ENCODE measurements at places on chromosomes 1 and 21.

DNA sequence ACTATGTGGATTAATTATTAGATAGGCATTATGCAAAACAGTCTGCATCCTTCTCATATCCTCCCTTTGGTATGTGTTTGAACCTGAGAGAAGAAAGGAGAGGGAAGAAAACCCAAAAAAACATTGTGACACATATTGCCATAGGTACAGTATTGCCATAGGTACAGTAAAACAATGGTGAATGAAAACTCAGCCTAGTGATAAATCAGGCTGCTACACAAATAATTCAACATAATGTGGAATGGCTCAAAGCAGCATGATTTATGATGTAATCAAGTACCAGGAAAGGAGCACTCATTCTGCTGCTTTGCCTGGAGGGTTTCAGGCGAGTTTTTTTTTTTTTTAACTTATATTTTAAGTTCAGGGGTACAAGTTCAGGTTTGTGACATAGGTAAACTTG, 213.9 kb upstream of the LYPLAL1 start:
- DNase-seq, result no peak

- DNase-seq, result peak; percentile 27
These were observed 32.9 kb downstream of the RASAL2 start for GRCh38 chr1:178126741-178127185.

GRCh38 chr1:152902636-152903035, 5.7 kb upstream of the IVL start:
- DNase-seq, result no peak

DNA sequence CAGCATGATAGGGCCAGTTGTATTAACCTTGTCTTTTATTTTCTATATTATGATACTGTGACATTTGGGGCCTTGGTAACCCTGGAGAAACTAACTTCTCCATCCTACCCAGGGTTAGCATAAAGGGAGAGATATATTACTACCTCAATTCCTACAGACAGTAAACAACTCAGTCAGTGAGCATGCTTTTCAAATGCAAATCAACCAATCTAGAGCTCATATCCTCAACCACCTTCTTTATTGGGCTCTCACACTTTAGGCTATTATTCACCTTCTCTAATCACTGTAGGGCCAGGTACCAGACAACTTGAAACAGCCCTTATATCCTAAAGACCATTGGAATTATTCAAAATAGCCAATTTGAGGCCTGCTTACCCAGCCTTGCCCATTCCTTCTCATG, 477.6 kb downstream of the PTPRC start:
- DNase-seq, result no peak

DNA sequence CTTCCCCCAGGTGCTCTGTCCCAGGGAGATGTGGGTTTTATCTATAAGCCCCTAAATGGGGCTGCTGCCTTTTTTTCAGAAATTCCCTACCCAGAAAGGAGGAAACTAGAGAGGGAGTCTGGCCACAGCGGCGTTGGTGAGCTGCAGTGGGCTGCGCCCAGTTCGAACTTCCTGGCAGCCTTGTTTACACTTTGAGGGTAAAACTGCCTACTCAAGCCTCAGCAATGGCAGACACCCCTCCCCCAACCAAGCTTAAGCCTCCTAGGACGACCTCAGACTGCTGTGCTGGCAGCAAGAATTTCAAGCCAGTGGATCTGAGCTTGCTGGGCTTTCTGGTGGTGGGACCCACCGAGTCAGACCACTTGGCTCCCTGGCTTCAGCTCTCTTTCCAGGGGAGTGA, 46.2 kb upstream of the PAPPA2 start:
- DNase-seq, result no peak

DNA sequence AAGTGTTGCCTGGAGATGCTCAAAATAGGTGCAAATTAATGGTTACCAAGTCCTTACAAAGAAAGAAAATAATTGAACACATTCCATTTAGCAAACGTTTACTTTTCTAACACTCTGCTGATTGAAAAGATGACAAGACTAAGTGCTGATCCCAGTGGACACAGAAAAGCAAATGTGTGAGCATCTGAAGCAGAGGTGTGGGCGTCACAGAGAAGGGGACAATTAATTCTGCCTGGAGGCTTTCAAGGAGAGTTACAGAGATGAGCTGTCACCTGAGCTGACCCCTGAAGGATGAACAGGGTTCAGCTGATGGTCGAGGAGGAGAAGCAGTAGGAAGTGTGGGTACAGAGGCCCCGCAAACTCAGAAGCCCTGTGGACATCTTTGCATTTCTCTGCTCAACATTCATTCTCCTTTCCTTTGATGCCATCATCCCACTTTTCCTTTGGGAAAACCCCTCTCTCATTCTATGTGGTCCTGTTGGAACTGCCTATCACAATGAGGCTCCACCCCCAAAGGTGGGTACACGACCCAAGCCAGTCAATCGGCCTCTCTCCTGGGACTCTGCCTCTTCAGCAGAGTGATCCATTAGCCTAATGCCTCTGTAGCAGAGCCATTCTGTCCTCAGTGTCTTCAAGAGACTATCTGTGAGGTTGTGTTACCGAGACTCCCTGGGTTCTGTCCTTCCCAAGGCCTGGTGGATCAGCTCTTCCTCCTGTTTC, 17.2 kb upstream of the PLA2G2E start:
- DNase-seq, result no peak

DNA sequence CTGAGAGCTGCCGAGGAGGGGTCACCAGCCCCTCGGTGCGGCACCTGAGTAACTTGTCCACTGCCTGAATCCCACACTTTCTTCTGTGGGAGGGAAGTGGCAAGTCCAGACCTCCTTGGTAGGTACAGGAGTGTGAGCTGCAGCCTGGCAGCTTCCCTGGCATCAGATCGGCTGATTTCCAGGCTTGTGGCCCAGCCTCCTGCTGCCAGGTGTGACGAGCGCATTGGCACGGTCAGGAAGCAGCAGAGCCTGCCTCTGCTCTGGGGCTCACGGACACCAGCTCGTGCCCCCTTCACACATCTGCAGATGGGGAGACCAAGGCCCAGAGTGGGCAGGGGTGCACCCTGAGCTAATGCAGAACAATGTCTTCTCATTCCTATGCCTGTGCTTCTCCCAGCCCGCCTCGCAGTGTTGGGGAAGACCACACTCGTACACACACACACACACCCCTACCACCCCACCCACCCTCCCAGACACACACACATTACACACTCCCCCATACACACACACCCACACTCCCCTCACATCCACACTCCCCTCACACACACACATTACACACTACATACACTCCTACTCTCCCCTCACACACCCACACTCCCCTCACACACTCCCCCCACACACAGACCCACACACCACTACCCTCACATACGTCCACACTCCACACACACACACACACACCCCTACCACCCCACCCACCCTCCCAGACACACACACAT, 33.1 kb upstream of the SELENON start:
- DNase-seq, result no peak

GRCh38 chr21:45413922-45414321, 9.0 kb downstream of the COL18A1 start:
- DNase-seq, result no peak

DNA sequence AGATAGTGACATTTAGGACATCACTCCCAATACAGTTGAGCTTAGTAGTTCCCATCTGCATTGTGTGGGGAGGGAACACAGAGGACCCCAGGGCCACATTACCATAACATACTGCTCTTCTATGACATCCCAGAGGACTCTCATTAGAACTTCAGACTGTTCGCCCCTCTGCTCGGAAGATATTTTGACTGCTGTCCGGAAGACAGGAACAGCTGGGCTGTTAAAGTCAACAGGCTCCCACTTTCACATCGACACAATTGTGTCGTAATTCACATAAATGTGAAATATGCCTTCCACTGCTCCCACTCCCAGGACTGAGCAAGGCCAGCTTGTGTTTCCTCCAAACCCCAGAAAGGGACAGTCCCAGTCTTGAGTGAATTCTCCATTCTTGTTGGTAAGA, 158.4 kb downstream of the SEC16B start:
- no peak for DNase-seq

GRCh38 chr1:95245029-95245428, 11.0 kb downstream of the RWDD3 start:
- DNase-seq, result no peak

DNA sequence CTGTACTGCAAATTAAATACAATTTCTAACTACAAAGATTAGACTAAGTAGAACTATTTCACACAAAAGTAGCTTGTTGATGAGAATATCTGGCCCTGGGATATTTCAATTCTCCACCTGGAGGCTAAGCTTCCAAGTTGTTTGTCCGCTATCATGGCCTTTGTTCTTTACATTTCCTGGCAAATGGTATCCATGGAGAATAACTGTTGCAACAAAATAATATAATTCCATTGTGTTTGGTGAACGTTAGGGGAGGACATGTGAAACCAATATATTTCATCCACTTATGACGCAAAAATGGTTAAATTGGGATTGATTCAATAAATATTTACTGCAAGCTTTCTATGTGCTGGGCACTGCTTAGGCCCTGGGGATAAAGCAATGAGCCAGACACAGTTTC, 565.4 kb downstream of the PTPRC start:
- DNase-seq, result no peak

GRCh38 chr1:48233666-48234485, 11.4 kb downstream of the SLC5A9 start:
- DNase-seq, result no peak

- DNase-seq, result no peak
These were observed at the start of gene FNDC10 for GRCh38 chr1:1599935-1600860. FNDC10 (minus strand) TSS chr1:1600135; CDS start chr1:1600015, 120 bp downstream.

- no peak for DNase-seq
These were observed 7.9 kb downstream of the MEF2D start for GRCh38 chr1:156492591-156493080.

- DNase-seq, result no peak
These were observed 242.2 kb upstream of the ADGRL2 start for GRCh38 chr1:81558291-81559076.

GRCh38 chr1:147717051-147717705, 43.2 kb downstream of the GJA5 start:
- no peak for DNase-seq

GRCh38 chr21:36207577-36208320, 51.1 kb downstream of the DOP1B start:
- no peak for DNase-seq

- peak; percentile 36 for DNase-seq
These were observed 2.4 kb downstream of the SPSB1 start for GRCh38 chr1:9294910-9295636.

- DNase-seq, result no peak
These were observed 513.2 kb downstream of the COL11A1 start for GRCh38 chr1:102595106-102595505.

DNA sequence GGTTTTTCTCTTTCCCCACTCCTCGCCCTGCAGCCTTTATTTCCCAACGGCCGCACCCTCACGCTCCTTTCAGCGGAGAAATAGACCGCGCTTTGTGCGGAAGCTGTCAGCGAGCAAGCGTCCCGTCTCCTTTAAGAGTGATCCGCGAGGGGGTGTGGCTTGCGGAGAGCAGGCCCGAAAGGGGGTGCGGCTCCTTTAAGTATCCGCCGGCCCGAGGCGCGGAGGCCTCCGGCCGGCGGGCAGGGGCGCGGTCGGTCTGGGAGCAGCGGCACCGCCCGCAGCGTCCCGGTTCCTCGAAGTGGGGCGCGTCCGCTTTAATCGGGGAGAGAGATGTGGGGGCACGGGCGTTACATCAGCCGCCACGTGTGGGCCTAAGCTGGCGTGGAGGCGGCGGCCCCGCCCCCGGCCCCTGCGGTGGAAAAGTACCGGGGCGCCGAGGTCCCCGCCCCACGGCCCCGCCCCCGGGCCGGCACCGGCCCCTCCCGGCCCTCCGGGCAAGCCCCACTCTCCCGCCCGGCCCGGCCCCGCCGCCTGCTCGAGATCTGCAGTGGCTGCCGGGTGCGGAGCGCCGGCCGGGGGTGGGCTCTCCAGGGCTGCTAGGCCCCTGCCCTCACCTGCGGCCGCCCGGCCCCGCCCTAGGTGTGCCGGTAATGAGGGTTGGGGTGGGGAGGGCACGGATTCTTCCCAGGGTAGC, 1.2 kb downstream of the SLC6A9 start:
- peak; percentile 69 for DNase-seq

DNA sequence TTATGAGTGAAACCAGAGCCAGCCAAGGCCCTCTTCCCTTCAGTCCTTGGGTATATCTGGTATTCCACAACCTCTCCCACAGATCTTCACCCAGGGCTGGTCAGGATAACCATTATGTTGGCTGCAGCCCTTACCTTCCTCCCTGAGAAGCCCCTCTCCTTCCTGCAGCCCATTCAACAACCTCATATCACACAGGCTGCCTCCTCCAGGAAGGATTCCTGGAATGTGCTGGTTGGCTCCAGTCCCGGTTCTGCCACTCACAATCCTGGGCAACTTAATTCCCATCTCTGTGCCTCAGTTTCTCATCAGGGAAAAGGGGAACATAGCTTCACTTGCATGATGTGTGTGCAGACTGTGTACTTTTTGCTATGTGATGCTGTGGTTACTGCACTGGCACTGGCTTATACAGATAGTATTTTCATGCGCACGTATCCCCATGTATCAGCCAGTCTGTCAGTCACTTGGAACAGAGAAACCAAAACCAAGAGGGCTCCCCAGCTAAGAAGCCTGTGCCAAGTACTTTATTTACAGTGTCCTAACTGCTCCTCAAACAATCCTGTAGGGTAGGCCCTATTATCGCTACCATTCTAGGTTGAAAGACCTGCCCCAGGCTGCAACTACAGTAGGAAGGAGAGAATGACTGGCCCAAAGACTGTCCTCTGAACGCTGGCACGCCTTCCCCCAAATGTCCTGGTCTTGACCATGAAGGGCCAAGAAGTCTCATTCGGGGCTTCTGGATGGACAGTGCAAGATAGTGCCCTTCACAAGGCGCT, 39.9 kb upstream of the PPP1R15B start:
- DNase-seq, result no peak

DNA sequence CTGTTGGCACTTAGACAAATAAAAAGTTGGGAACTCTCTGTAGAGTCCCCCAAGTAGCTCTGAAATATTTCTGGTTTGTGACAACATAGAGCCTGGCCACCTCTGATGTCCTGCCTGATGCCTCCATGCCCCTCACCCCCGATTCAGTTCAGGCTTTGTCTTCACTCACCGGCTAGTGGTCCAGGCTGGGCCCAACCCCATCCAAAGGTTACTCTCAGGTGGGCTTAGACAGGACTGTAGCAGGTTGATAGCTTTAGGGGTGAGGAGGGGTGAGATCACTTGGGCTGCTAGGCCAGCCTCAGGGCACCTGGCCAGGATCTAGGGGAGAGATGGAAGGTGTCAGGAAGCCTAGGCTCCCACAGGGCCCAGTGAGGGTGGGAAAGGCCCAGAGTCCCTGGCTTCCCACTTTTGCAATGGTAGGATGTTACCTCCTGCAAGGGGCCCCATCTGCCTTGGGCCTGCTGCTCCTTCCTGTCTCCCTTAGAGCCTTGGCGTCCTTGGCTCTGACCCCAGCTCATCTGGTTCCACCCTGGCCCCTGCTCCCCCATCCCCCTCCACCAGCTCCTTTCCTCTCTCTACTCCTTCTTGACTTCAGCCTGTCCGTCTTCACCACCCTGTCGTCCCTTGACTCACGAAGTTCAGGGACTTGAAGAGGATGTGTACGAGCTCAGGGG, 6.7 kb downstream of the EPS8L3 start:
- DNase-seq, result no peak

DNA sequence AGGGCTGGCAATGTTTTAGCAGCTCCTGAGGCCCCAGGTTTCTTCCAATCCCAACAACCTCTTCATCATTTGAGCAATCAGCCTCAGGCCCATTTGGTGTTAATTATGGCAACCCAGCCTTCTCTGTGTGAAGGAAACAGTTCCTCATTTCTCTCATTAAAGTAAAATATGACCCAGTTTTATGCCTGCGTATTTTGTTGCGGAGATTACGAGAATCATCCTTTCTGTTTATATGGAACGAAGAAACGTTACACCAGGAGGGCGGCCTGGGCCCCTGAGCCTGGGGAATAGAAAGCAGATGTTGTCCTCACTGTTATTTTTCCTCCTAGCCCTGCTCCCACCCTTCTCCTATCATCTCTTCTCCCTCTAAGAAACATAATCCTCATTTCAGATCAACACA, 332.2 kb upstream of the USP24 start:
- peak; percentile 82 for DNase-seq
